Cortex of kidney (tissue), 1 donor: ENCODE measurements at places on chromosomes 11 and 22.

GRCh38 chr22:35782504-35782903 is 64.8 kb downstream of the APOL5 start:
- DNase-seq = no peak

- DNase-seq = no peak
These were observed 58.3 kb downstream of the TYR start for GRCh38 chr11:89235976-89236375.

DNA sequence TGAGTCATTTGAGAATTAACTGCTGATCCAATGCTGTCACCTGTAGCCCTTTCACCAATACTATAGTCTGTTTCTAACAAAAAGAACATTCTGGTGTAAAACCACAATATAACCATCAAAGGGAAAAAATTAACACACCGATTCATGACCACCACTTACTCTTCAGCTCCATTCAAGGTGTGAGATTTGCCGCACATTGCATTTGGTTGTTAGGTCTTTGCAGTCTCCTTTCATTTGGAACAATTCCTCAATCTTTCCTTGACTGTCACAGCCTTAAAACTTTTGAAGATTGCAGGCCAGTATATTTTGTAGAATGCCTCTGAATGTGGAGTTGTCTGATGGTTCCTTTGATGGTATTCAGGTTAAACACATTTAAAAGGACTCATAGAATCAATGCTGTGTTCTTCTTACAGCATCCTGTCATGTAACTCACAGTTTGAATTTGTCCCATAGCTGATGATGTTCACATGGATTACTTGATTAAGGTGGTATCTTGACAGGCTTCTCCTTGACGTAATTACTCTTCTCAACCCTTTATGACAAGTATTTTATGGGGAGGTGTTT is 63.6 kb downstream of the TNRC6B start:
- no peak for DNase-seq

DNA sequence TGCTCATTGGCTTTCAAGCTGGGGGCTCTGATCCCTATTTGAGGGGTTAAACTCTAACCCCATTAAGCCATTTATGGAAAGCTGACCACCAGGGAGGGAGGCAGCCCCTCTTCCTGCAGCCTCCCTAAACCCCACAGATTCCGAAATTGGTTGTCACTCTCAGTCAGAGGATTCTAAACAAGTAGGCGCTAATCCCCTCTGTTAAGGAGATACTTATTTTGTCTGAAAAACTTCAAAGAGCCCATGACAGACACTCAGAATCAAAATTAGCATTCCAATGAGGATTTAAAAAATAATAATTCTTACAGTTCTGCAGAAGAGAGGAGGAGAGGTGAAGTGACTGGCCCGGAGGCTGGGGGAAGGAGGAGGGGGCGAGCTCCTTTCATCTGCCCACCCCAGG is 69.7 kb upstream of the LMO1 start:
- DNase-seq = no peak

- DNase-seq = no peak
These were observed 3.6 kb downstream of the PACS1 start for GRCh38 chr11:66073669-66074068.

DNA sequence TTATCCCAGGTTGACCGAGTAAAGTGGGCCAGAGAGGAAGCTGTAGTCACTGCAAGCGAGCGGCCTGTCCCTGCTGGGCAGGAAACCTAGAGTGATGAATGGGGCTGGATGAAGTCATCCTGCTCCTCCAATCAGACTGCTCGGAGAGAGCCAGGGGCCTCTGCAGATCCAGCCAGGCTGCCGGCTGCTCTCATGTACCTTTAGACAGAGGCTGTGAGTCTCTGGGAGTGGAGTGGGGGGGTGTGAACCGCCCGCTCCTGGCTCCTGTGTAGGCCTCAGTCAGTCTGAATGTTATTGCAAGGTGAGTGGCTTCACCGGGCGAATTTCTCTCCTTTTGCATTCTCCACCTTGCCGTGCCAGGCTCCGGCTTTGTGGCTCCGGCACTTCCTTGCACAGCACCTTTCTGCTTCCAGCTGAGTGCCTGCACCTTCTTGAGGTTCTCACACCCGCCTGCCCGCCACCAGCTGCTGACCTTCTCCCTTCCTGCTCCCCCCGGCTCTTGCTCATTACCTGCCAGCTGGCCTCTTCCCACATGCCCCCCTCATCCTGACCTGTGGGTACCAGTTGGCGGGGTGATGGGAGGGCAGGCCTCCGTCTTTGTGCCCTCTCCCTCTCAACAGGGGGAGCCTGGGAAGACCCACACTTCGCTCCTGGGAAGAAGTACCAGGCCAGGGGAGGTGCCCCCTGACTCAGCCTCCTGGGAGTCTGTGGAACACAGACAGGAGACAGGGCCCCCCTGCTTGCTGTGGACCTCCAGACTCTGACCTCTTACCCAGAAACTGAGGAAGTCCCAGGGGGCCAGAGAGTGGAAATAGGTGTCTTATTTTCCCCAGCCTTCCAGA is 79.9 kb downstream of the GRAMD1B start:
- DNase-seq = no peak
